ENCODE measurements at places on chromosomes 13 and 19.

DNA sequence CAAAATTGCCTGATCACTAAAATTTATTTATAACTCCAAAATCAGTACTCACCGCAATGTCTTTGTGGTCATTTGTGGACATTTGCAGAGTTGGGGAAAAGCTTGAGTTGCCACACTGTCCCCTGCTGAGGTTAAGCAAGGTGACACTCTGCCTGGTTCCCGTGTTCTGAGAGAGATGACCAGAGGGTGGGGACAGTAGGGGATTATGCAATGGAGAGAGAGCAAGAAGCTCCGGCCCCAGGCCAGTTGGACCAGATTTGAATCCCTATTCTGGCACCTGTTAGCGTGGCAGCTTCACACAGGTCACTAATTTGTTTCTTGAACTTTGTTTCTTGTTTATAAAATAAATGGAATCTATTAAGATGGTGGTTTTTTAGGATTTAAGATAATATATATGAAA, 17.8 kb downstream of the ERCC5 start:
- no peak for DNase-seq

- no peak for DNase-seq
These were observed 276.0 kb downstream of the SLC7A1 start for GRCh38 chr13:29319451-29319850.

GRCh38 chr13:59701261-59701660, 462.5 kb downstream of the DIAPH3 start:
- DNase-seq, result no peak

DNA sequence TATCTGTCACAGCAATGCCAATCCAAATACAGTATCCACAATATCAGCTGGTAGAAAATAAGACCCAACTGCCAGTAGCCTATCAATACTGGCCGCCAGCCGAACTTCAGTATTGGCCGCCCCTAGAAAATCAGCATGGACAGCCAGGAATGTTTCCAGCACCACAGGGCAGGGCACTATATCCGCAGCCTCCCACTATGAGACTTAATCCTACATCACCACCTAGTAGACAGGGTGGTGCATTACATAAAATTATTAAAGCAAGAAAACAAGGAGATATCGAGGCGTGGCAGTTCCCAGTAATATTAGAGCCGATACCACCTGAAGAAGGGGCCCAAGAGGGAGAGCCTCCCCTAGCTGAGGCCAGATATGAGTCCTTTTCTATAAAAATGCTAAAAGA, 111.3 kb downstream of the ZNF486 start:
- DNase-seq, result no peak

- DNase-seq, result no peak
These were observed at the start of gene SHISA7 for GRCh38 chr19:55443045-55443823. TSS of gene SHISA7 (minus strand) at chr19:55443300. CDS start at chr19:55442863, 437 bp downstream.

DNA sequence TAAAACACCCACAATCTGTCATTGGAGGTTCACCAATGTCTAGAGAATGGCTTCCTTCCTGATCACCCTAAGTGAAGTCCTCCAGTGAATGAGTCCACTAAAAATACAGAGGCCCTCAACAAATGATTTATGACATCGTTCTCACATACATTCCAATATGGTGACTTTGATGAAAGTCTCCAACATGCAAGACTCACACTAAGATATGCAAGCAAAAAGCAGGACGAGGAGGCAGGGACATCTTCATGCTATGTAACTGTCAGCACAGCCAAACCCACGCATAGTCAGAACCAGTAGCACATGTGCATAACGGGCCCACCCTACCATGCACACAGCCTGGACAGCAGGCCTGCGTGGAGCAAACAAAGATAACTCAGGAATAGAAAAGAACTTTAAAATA, 16.6 kb upstream of the LSM14A start:
- DNase-seq, result no peak

DNA sequence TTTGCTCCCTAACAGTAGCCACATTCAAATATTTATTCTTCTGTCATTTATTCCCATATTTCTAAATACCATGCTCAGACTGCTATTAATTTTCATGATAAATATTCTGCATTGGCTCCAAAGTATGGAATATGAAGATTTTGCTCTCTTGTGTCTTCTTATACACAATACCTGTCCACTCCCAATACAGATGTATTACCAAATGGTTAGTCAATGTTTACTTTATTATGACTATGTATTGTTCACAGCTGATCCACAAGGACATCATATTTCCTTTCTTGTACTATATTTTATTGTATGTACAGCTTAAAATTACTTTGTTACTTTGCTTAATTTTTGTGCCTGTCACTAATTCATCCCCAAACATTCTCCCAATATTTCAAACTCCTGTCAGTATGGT, 322.3 kb downstream of the OXGR1 start:
- no peak for DNase-seq

DNA sequence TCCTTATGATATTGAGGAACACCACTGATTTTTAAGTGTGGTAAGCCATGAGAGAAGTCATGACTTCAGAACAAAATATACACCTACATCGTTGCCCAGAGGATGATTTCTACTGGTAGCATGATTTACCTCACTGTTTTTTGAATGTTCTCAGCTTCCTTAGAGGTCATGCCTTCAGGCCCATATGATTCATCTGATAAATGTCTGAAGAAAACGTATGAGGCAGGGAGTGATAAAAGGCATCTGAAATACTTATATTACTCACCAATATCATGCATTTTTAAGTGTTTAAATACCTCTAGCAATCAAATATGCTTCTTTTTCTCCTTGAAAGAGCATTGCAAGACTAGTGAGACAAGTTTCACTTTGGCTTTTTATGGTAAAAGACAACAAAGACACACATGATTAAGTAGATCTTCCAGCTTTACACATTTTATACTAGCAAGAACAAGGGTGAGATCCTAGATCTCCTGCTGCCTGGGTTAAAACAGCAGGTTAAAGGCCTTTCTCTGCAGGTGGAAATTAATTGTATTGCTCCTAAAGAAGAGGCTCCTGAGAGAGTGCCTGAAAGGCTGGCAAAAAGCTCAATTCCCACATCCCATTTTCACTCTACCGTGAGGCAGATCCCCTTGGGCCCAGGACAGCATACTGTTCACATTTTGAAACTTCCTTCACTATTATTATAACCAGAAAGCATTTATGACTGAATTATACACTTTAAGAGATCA, 432.4 kb downstream of the SLITRK1 start:
- no peak for DNase-seq

DNA sequence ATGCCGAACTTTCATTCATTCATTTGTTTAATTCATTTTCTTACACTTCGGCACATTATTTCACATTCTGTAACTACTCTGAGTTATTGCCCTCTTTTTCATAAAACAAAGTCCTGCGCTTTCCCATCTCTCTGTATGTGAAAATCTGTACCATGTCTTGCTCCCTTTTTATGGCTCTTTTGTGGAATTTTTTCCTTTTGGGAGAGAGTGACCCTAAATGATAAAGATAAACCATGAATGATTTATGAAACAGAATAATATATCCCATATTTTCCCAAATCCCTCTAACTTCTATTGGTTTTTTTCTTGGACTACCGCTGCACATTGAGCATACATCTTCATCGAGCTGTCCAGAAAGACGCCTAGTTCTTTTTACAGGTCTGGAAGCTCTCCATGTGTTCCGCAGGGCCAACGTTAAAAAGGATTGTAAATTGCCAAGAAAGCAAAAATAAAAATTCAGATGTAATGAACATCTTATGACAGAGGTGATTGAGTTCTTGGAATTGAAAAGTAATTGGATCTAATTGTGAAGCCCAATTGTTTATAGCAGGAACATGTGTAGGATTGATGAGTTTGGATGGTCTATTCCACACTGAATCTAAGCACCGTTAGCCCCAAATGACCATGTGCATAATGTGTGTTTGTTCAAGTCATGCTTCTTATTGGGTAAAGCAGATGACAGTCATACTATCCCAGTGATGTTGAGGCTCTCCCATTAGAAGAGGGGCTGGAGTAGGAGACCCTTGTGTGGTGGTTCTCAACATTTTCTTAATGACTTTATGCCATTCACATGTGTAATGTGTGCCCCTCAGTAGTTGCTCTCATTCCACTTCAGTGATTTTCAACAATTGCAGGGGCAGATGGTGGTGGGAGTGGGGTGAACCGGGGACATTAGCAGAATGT, 378.9 kb downstream of the DLEU7 start:
- DNase-seq, result no peak

- no peak for DNase-seq
These were observed 63.4 kb downstream of the EFNB2 start for GRCh38 chr13:106471957-106472543.

DNA sequence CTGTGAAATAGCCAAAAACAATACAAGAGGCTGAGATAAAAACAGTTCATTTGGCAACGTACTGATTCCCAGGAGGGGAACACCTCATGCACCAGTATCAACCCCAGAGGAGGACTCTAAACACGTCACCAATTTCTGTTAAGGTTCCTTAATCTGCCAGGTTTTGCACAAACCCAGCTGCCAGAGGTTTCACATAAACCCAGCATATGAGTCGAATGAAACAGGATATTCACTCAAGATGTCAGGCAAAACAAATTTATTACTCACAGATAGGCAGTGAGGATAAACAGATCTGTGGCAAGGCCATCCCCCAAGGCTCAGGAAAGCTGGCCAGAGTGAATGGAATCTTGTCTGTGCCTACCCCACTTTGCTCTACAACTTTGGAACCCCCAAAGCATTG, 210.9 kb downstream of the GPC5 start:
- no peak for DNase-seq
